ENCODE measurements at places on chromosomes 7 and 10.

- DNase-seq: no peak
Measured at GRCh38 chr10:49290131-49290530, 8.8 kb upstream of the C10orf71 start.

- DNase-seq: no peak
Measured at GRCh38 chr7:28955718-28956607, 2.2 kb downstream of the TRIL start.

DNA sequence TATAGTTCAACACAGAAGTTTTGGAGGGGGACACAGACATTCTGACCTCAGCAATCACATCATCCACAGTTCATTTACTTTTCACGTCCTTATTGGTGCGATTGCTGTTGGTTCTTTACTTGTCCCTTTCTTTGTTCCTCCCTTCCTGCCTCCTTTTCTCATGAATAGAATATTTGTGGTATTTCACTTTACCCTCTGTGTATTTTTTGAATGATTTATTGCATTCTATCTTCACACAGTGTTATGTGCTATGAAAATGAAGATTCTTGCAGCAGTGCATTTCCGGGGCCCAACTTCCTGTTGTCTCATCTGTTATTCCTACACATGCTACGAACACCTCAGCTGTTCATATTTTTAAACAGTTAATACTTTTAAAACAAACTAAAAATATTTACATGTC lies 179.6 kb downstream of the ZMYND11 start:
- no peak for DNase-seq

DNA sequence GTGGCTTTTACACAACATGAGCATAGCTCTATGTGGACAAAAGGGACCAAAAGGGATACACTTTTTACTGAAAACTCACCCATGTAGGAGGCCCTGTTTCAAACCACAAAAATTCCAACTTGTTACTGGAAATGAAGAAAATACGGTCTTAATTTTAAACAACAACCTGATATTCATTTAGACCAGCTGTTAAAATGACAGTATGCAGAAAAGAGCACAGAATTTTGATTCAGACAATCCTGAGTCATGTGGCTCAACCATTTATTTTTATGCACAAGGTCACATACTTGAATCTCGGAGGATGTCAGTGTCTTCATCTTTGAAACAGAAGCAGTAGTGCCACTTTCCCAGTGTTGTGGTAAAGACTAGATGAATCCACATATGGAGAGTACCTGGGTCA lies 426.5 kb upstream of the NFE2L3 start:
- no peak for DNase-seq

DNA sequence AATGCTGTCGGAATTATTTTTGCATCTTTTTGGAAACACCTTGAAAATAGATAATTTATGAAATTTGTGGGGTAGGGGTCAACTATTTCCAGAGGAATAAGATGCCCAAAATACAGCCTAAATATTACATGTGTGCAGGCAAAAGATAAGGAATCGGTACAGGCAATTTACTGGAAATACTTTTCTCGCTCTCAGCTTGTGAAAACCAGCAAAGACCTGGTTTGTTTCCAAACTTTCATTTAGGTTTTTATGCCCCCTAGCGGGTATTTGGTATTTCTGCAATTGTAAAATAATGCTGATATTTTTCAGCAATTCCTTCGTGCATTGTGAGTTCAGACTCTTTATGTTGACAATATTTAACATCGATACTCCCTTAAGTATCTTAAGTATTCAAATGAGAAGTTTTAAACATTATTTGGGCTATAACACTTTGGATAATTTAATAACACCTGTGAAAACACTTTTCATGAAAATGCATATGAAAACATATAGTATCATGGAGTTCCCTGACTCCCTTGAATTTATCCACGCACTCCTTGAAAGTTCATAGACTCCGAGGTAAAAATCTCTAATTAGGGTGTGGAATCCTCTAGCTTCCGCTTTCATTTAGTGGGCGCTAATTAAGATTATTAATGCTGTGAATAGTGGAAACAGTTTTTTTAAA lies 132.4 kb downstream of the TSPAN12 start:
- DNase-seq: no peak

DNA sequence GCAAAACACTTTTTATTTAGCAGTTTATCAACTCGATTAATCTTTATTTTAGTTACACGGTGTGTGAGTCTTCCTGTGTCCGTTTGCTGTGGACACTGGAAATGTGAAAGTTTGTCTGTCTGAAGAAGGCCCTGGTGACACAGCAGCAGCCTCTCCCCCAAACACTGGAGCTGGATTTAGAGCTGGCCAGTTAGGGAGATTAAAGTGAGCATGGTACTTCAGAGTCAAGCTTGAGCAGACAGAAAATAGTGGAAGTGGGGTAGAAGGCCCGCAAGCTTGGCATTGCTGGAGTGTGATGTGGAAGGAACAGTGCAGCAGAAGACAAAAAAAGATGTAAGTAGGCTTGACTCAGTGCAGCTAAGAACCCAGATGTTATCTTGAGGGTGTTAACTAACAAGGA lies 85.9 kb downstream of the POM121L12 start:
- no peak for DNase-seq

GRCh38 chr7:108051454-108051853 lies 48.5 kb upstream of the LAMB1 start:
- DNase-seq: no peak

DNA sequence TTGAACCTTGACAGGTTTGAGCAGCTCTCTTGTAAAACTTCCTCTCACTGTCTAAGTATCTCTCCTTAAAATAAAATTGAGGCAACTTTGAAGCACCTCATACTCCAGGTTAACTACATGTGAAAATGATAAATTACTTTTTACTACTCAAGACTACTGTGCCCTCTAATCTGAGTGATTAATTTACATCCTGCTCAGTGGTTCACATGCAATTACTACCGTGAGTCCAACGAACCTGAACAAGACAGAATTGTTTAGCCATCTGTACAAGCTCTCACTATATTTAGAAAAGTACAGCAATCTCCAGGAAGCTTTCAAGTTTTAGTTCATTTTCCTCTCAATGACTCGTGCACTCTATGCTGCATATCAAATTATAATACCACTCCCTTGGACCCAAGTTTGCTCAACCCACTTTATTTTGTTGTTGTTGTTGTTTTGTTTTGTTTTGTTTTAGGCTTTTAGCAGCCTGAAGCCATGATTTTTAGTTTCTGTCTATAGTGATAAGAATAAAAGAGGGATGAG lies 21.2 kb downstream of the PDE1C start:
- no peak for DNase-seq

- DNase-seq: no peak
Measured at GRCh38 chr7:158396982-158397862, 190.4 kb downstream of the PTPRN2 start.

GRCh38 chr10:79159785-79160184 lies 91.0 kb downstream of the ZMIZ1 start:
- no peak for DNase-seq

DNA sequence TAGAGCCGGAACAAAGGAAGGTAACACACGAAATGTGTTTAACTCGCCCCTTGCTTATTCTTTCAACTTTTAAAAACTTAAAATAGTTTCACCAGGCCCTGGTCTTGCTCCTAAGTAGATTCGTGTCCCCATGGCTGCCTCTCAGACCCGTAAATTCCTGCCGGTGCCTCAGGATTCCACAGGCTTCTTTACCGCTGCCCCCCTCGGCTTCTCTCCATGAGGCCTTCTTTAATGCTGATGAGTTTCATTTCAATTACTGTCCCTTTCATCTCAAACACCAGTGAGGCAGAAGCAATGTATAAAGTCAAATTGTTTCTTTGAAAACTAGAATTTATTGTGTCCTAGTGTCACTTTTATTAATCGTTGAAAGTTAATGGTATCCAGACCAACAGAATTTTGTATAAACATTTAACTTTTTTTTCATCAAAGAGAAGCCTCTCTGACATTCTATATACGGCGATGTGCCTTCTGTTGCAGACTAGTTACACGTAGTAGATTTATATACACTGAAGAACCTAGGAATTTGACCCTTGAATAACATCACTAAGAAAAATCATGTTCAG lies 225.2 kb downstream of the C7orf25 start:
- DNase-seq: no peak

GRCh38 chr10:32104622-32105509 lies 48.6 kb upstream of the KIF5B start:
- no peak for DNase-seq

Measured in cortex of kidney (tissue), 1 donor.